ENCODE measurements at places on chromosomes 13 and 19.

- DNase-seq = peak; percentile 54
These were observed 148.3 kb downstream of the PDS5B start for GRCh38 chr13:32734511-32734910.

- DNase-seq = no peak
These were observed 7.8 kb upstream of the KLK14 start for GRCh38 chr19:51090471-51090870.

GRCh38 chr13:94317063-94317491, 162.4 kb downstream of the DCT start:
- DNase-seq = no peak

GRCh38 chr19:13137290-13137794, 12.8 kb downstream of the STX10 start:
- no peak for DNase-seq
